ENCODE measurements at places on chromosomes 2 and 18.

DNA sequence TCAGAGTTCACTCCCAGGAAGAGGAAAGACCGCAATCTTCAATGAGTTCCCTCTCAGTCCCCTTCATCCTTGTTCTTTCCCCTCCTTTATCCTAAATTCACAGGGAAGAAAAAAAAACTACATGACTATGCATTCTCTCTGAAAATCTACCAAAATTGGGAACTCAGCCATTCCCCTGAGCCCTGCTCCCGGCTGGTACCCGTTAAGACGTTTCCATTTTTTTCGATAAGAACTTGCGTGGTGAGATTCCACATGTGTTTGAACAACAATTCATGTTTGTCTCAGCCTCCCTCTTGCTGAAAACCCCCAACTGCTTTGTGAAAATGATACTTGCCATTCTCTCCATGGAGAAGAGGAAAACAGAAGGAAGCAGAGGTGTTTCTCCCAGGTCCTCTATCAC is 318.7 kb upstream of the ID2 start:
- DNase-seq, result no peak

GRCh38 chr2:49146401-49146800 is 7.9 kb downstream of the FSHR start:
- DNase-seq, result no peak

GRCh38 chr2:196365145-196365544 is 193.8 kb upstream of the STK17B start:
- DNase-seq, result no peak

DNA sequence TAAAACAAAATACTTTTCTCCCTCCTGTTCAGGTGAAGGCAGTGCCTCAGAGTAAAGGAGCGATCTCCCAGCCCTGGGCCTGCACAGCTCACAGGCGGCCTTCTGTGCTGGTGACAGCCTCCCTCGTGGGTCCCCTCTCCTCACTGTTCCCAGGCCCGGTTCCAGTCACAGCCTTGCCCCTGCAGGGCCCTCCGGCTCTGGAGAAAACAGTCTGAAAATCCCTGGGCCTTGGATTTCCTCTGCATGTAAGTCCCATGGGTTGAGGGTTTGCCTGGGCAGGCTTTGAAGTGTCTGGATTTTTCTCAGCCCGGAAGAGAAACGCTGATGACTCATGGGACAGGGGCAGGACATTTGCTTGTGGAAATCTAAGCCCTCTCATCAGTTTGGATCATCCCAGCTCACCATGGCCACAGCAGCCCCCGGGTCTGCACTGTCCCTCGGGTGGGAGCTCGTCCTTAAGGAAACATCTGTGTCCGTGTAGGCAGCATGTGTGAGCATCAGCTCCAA is 186.1 kb upstream of the RAB12 start:
- no peak for DNase-seq

DNA sequence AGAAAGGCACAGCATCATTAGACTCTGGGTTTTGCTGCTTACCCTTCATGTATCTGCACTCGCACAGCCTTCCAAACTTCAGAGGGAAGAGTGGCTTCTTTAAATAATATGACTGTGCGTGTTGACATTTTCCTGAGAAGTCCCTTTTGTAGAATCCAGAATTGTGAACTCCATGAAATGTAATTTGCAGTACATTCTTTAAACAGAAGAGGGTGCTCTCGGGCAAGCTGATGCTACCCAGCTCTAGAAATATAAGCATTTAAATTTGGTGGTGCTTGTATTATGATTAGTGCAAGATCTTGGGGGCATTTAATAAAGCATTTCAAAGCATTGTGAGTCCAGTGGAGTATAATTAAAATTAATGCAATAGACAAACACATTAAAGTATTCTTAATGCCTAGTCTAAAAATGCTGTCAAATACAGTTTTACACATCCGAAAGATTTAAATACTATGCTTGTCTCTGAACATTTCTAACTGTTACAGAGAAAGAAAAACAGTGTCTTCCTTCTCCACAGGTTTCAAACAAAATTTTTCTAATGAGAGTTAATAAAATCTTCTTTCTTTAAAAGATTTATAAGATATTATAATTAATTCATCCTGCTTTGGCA is 17.3 kb upstream of the GTF2A1L start:
- no peak for DNase-seq

GRCh38 chr2:187397886-187398285 is 50.2 kb downstream of the CALCRL start:
- DNase-seq, result no peak

DNA sequence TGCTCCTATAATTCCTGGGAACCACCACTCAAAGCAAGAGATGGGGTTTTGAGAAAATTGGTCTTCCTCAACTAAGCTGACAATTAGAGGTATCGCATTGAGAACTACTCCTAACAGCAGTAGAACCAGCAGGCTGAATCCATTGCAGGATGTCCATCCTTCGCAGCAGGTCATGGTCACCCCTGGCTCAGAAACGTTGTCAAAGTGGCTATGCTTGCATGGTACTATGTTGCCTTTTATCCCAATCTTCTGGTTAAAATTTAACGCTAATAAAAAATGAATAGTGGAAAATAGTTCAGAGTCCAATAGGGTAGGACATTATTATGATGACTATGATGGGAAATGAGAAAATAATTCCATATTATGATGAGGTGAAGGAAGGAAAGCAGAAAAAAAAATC is at the start of gene TM4SF20:
TM4SF20 (minus strand) TSS at position 212 of the 400 bp plus-strand sequence; CDS start at position 174, 38 bp downstream.
- DNase-seq, result no peak

- DNase-seq, result no peak
Measured at GRCh38 chr2:64594226-64594989, 59.3 kb downstream of the SERTAD2 start.

Data from activated CD4-positive, alpha-beta T cell treated with anti-CD3 and anti-CD28 coated beads, Interleukin-2, amount 50 U/mL, for 4 hours (primary cell).